ENCODE measurements at places on chromosomes 7 and 10.

- DNase-seq, result no peak
Measured at GRCh38 chr7:30699706-30700495, 17.6 kb upstream of the CRHR2 start.

DNA sequence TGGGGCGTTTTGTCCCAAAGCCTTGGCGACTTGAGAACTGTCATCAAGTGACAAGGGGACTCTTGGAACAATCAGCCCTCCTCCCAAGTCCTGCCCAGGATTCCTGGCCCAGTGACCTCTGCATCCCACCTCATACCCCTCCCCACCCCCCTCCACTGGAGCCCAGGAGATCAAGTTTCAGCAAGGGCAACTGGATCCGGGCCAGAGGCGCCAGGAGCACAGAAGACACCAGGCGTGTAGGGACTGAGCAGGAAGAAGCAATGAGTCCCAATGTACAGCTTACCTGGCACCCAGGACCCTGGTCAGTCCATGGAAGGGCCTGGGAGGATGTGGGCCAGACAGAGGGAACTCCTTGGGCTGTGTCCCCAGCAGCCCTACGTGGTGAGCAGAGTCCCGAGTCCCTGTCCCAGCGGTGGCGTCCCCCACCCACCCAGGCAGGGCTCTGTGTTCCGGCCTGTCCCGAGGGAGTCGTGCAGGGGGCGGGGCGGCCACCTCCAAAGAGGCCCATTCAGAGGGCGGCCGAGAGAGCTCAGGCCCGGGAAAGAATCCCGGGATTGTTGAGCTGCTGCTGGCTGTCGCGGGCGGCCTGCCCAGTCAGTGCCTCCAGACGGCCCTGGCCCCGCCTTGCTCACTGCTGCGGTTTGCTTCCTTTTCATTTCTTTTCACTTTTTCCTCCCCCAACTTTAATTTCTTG lies 254.1 kb downstream of the TNS3 start:
- no peak for DNase-seq

- no peak for DNase-seq
Measured at GRCh38 chr7:27171637-27172314, 2.3 kb downstream of the HOXA10 start.

DNA sequence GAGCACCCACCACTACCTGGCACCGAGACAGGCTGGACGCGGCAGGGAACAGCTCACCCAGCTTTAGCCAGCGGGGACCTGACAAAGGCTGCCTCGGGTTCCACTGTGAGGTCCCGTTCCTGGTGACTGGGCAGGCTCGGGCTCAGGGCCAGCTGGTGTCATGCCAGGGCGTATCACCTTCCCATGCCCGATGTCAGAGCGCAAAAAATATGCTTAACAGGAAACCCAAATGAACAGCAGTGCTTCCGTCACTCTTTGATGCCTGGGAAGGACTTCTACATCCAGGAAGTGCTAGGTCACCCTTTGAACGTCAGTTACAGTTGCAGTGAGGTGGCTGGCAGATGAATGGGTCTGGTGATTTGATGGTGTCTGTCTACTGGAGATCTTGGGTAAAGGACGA lies 106.0 kb downstream of the ADARB2 start:
- DNase-seq, result no peak

GRCh38 chr7:44561962-44562621 lies 11.6 kb downstream of the DDX56 start:
- DNase-seq, result no peak

DNA sequence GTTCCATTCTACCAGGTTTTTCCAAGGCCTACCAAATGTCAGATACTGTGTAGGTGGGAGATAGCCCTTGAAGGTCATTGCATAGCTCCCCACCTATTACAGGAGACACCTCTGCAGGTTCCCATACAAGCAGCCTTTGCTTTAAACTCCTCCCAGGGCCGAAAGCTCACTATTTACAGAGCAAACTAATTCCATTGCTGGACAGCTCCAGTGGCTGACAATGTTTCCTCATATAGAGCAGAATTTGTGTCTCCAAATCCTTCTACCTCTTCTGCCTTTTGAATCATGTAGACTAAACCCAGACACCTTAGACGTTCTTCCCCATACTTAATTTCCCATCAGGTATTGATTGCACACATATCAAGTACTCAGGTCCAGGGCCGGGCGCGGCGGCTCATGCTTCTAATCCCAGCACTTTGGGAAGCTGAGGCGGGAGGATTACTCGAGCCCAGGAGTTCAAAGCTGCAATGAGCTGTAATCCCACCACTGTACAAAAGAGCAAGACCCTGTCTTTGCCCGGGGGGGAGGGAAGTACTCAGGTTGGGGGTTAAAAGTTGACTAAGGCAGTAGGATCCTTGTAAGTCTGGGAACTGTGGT lies 2.1 kb downstream of the CNNM1 start:
- no peak for DNase-seq

DNA sequence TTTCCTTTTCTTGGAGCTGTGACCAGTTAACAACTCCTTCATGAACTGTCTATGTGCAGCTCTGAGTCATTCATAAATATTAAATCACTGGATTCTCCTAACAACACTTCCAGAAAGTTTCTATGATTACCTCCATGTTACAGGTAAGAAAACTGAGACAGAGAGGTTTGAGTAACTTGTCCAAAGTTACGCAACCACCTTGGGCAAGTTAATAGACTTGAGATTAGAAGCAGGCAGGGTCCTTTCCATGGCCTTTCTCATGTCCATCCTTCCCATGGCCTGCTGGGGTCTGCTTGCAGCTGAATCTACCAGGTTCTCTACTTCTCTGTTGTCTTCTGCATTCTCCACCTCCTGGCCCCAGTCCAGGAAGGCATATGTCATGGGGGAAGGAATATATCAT lies 648.8 kb upstream of the MKI67 start:
- DNase-seq, result no peak

- no peak for DNase-seq
Measured at GRCh38 chr7:46525876-46526275, 604.8 kb upstream of the IGFBP3 start.

GRCh38 chr7:40597517-40597916 lies 462.7 kb downstream of the SUGCT start:
- no peak for DNase-seq

DNA sequence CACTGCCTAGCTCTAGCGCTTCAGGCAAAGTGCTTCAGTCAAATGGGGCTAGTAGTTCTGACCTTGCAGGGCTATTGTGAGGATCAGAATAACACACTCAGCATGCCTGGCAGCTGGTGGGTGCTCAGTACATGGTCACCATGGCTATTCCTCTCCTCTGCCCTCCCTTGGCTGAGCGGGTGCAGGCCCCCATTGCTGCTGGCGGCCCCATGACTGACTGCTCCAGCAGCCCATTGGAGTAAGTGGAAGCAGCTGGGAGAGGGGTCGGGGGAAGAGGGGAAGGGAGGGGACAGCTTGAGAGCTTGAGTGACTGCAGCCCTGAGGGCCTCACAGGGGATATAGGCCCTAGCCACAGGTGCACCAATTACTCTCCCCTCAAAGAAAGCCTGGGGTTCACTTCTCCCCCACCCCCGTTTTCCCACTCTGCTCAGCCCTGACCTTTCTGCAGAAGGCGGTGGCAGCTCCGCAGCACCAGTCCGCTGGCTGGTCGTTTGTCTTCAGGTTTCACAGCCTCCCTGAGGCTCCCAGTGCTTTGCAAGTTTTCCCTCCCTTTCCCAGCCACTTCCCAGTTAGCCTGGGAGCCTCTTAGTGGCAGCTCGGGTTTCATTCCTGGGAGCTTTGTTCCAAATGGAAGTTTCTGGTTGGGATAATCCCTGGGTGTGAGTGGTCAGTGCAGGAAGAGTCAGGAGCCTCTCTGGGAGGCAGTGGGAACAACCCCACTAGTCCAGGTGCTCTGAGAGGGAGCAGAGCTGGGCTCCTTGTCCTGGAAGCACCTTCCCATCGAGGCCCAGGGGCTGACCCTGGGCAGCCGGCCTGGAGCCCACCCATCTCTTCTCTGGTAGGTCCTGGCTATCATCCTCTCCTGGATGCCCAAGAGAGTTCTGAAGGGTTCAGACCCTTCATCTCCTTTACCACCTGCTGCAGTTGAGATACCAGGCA lies 16.3 kb downstream of the FGF8 start:
- no peak for DNase-seq

- no peak for DNase-seq
Measured at GRCh38 chr10:80173466-80173865, 31.9 kb downstream of the ANXA11 start.

DNA sequence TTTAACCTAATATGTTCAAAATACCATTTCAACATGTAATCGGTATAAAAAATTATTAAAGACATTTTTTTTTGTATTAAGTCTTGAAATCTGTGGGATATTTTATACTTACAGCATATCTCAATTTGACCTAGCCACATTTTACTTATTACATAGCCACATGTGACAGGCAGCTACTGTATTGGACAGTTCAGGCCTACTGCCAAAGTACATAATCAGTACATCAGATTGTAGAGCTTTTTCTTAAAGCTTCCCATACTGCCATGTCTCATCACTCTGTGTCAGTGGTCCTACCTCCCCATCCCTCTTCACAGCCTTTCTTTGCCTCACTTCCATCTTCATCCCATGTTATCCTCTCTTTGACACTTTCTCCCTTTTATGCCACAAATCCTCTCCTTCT lies 43.0 kb downstream of the LOXL4 start:
- DNase-seq, result no peak

DNA sequence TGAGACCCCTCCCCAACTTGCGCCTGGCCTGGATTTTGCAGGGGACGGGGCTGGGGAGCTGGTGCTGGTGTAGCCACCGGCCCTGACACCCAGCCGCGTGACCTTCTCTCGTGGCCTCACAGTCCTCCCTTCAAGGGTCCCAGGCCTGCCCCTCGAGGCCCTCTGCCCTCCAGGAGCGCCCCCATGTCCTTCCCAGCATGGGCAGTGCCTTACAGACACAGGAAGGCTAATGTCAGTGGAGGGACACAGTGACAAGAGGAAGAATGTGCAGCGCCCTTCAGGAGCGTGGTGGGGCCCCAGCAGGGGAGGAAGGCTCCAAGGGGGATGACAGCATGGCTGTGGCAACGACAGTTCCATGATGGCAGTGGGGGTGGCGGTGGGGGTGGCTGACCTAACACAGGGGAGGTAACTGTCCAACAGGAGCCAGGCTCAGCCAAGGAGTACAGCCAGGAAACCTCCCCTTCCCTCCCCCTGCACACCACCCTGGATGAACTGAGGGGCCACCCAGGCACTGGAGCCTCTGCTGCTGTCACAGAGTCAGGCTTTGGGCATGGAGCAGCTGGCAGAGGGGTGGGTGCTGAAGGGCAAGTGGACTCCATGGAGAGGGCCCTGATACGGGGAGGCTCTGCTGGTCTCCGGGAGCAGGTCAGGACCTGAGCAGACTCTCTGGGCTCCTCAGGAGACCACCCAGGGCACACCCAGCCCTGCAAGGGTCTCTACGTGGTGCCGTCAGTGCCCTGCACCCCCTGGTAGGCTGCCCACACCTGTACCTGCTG lies 76.0 kb upstream of the RET start:
- no peak for DNase-seq

DNA sequence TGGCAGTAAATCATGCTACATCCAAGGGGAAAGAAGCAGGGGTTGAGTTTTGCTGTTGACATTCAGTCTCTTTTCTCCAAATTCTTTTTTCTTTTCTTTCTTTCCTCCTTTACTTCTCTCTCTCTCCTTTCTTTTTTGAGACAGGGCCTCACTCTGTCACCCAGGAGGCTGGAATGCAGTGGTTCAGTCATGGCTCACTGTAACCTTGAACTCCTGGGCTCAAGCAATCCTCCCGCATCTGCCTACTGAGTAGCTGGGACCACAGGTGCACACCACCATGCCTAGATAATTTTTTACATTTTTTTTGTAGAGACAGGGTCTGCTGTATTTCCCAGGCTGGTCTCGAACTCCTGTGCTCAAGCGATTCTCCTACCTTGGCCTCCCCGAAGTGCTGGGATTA lies 35.2 kb downstream of the SBDS start:
- DNase-seq, result no peak

Data from T-helper 1 cell (primary cell).